Mesenchymal stem cell (in vitro differentiated cells and primary cell): ENCODE measurements at places on chromosomes 16 and 17.

- no peak for DNase-seq
Measured at GRCh38 chr16:68242926-68243858, 2.0 kb upstream of the PLA2G15 start.

DNA sequence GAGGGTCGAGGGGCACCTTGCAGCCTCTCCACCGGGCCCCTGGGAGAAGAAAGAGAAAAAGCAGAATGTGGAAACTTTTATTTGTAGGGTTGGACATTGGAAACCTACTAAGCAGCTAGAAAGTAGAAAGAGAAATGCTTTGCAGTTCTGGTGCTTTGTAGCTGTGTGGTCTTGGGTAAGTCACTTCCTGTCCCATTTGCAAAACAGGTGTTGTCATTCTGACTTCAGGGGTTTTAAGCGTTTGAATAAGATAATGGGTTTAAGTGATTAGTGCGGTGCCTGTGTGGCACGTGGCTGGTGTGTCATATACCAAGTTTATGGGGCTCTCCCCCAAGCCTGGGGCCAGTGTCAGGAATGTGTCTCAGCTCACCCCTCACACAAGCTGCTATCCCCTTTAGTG, 1.6 kb downstream of the CA4 start:
- no peak for DNase-seq

DNA sequence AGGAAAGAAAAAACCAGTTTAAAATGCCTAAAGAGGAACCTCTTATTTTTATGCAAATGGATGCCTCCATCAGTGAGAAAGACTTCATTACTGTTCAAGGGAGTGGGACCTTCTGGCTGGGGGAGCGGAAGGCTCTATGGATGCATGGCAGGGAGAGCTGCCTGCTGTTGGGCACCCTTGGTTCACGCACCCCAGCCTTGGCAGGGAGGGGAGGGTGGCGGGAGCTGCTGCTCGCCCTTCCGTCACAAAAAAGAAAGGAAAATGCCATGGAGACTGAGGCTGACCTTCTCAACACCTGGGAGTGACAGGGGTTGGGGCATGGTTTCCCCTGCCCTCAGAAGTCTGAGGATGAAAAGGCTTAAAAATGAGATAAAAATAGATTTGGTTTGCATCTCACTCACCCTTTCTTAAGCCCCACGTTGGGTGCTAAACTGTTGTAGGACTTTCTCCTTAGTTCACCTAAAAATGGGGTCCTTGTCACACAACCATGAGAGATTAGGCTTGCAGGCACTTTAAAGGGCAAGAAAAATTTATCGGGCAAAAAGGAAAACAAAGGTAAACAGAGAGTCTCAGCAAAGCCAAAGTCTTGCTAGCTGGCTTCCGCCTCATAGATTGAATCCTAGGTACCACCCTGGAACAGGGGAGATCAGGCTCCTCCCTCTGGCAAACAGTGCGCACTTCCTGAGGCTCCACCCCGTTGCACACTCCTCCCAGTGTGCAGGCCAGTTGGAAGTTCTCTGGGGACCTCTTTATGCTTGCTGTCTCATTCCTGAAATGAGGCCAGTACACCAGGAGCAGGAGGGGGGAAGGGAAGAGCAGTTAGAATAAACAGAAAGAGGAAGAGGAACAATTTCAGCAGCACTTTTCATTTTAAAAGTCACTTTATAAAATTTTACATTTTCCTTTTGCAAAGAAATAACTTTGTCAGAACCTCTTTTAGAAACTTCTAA, 31.6 kb downstream of the PHKB start:
- peak; percentile 73 for DNase-seq

DNA sequence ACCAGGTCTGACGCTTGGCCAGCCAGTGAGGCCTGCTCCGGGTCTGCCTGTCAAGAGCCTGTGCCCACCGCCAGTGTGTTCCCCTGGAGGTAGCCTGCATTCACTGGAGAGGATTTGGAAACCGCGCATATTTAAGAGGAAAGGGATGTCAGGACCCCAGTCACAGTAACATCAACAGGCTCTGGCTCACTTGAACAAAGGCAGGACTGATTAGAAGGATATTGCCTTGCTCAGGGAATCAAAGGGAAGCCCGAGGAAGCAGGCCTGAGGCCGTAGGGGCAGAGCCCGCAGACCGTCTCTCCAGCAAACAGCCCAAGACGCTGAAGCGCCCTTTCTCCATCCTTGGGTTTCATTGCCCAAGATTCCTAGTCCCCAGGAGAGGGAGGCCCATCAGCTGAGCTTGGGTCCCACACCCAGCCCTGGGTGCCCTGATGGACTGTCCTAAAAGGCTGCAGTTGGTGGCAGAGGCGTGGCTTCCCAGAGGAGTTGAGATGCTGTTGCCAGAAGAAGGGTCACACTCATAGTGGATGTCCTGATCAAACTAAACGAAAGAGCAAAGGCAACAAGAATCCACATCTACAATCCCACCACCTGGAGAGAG, 23.2 kb downstream of the NT5M start:
- no peak for DNase-seq

DNA sequence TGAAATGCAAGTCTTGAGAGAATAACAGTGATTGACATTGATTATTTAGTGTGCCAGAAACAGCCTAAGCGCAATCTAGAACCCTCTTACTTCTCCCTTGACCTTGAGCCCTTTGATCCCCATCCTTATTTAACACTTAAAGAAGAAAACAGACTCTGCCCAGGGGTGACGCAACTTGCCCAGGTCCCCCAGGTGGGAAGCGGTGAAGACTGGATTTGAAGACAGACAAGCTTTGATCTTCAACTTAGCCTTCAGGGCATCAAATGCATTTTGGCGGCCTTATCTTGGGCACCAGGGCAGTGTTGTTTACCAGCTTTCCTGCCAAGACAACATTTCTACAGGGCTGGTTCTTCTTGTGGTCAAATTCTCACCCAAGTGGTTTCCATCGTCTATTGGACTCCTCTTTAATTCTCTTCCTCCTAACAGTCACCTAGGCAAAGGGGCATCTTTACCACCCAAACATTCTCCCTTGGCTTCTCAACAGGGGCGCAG, 8.9 kb upstream of the CIITA start:
- DNase-seq = no peak

DNA sequence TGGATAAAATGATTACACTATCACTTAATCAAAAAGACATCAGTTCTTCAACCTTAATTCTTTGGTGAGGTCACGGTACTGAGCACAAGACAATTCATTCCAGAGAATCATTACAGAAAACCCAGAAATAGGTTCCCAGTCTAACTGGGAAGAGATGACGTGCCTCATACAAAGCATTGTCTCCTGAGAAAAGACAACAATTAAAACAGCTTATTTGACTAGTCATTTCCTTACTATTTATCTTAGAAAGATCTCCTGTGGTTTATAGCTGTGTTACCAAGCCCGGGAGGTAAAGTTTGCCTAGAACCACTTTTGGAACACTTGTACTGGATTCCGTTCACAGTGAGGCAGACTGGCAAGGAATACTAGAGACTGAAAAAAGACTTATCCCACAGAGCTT, 5.1 kb downstream of the PHF12 start:
- DNase-seq = peak; percentile 67

GRCh38 chr17:43768382-43768781, 9.8 kb upstream of the SOST start:
- DNase-seq = no peak

GRCh38 chr17:36104701-36105181, 1.1 kb downstream of the CCL4 start:
- DNase-seq = no peak

DNA sequence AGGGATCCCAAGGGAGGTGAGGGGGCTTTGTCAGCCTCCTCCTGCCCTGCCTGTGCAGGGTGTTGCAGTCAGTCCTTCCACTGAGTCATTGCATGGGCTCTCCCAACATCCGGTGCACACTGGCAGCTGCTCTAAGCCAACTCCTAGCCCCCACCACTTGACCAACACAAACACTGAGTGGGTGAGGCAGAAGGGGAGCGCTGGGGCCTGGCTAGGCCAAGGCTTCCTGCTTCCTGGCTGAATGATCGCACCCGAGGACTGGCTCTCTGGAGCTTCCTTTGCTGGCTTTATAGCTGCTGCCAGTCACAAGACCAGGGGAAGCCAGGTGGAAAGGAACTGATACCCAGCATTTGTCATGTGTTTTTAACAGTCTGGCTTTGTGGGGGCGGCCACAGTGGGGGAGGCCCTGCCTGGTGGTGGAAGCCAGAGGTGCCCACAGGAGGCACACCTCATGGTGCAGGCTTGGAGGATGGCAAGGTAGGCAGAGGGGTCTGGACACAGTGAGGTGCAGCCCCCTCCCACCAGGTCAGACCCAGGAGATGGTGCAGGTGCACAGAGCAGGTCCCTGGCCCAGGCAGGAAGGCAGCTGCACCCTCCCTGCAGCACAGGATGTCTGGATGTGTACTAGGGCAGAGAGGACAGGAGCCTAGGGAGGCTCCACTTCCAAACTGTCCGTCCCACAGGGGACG, 6.8 kb downstream of the MPG start:
- peak; percentile 97 for DNase-seq

DNA sequence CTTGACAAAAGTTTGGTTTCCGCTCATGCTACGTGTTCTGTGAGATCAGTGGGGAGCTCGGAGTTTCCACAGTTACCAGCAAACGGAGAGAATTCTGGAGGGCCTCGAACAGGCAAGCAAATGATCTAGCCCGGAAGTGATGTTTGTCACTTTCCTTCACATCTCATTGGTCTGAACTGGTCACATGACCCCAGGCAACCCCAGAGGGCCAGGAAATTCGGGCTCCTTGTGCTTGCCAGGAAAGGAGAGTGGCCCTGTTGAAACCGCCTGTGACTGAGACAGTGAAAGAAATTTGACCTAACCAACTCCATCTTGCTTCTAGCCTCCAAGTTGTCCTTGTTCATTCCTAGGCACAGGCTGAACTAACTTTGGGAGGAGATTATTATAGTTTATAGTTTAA, 23.0 kb downstream of the SPPL2C start:
- DNase-seq = no peak

DNA sequence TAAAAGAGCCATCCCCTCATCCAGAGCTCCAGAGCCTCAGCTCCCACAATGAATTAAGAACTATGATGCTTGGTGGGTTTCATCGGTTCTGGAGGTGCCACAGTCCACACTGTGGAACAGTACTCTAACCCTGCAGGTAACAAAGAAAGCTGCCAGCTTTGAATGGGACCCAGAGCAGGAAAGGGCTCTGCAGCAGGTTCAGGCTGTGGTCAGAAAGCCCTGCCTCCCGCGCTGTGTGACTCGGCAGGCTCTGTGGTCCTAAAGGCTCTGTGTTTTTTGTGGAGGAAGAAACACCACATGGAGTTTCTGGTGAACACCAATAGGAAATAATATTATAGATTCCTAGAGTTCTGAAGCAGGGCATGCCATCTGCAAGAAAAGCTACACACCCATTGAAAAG, 32.5 kb downstream of the MRPS23 start:
- no peak for DNase-seq

- no peak for DNase-seq
Measured at GRCh38 chr16:8722025-8722348, 47.6 kb downstream of the ABAT start.

DNA sequence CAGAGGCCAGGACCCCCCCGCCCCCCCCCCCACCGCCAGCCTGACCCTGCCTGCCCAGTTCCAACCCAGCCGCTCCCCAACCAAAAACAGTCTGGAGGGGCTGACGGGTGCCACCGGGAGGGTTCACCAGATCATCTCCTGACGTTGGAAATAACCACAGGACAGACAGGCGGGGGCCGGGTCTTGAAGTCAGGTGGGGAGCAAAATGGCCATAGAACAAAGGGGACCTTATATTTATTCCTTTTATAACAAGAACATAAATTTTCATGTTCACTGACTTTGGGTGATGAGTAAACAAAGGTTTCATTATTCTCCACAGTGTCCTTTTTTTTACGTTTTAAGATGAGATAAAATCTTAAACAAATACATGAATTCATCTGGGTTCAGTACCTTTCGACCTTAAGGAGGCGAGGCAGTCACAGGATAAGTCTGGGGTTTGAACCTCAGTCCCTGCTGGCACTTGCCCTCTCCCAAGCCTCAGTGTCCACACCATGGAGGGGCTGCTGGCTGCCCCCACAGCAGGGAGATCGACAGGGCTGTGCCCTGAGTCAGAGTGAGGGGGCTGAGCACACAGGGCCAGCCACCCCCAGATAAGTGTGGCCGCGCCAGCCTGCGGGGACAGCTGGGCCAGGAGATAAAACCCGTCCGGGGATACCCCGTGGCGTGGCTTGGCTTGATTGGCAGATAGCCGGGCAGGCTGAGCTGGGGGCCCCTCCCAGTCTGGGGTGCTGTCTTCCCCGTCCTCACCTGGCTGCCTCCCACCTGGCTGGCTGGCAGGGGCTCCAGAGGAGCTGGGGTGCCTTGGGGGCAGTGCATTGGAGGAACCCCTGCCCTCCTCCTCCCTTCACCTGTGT, 15.0 kb downstream of the SLC7A5 start:
- DNase-seq = no peak

- no peak for DNase-seq
Measured at GRCh38 chr16:15836965-15837611, 19.7 kb downstream of the MYH11 start.

GRCh38 chr17:43533699-43534098, 12.4 kb downstream of the ETV4 start:
- DNase-seq = no peak

- DNase-seq = no peak
Measured at GRCh38 chr16:5730783-5731182, 633.2 kb upstream of the EEF2KMT start.

DNA sequence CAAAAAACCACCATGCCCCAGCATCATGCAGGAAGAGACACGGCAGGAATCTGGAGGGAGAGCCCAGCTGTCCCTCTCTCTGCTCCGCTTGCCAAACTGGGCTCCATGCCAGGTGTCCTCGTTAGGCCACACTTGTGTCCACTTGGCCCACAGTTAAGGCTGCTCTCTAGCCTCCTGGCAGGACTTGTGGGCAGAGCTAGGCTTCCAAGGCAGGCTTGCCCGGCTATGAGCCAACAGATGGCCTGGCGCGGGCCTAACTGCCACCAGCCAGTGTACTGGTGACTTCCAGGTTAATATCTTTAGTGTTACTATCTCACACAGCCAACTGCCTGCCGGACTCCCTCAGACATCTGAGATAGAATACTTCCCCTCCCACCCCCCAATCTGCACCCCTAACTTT, 10.6 kb downstream of the ATP6V0D1 start:
- DNase-seq = no peak

- no peak for DNase-seq
Measured at GRCh38 chr16:11698271-11698689, 30.0 kb downstream of the SNN start.

GRCh38 chr17:48952904-48953303, 8.3 kb upstream of the SNF8 start:
- peak; percentile 48 for DNase-seq

GRCh38 chr16:81502396-81503070, 57.9 kb downstream of the CMIP start:
- DNase-seq = no peak

GRCh38 chr17:50072925-50073324, 17.0 kb downstream of the ITGA3 start:
- DNase-seq = no peak

GRCh38 chr17:36085765-36086164, 4.2 kb downstream of the CCL3 start:
- no peak for DNase-seq
